ENCODE measurements at places on chromosomes 2 and 18. TPM values are rescaled to one million over a fixed set of nuclear protein-coding genes. Genes with fewer than 3 reads are reported as not detected.

ASAP2 gene
- polyA plus RNA-seq = 8.0 TPM

DARS1 gene
- polyA plus RNA-seq = 64.8 TPM

SLC4A3 gene
- 236 TPM for polyA plus RNA-seq

EGR4 gene
- not detected for polyA plus RNA-seq

PAX3 gene
- polyA plus RNA-seq = not detected

MEMO1 gene
- polyA plus RNA-seq = 41.6 TPM

ARHGEF33 gene
- 0.30 TPM for polyA plus RNA-seq

NAT8 gene
- polyA plus RNA-seq = not detected

VWA3B gene
- polyA plus RNA-seq = 0.11 TPM

LOXHD1 gene
- 0.72 TPM for polyA plus RNA-seq

OTOS gene
- not detected for polyA plus RNA-seq

CROCC2 gene
- not detected for polyA plus RNA-seq

ANKRD29 gene
- polyA plus RNA-seq = 3.1 TPM

EDAR gene
- 0.01 TPM for polyA plus RNA-seq

SERPINB12 gene
- not detected for polyA plus RNA-seq

CCDC148 gene
- polyA plus RNA-seq = not detected

SLC9A4 gene
- not detected for polyA plus RNA-seq

RGPD3 gene
- 0.04 TPM for polyA plus RNA-seq

REG3G gene
- polyA plus RNA-seq = not detected

UCN gene
- 1.3 TPM for polyA plus RNA-seq

ANKAR gene
- polyA plus RNA-seq = 2.6 TPM

CRYGD gene
- not detected for polyA plus RNA-seq

FSHR gene
- polyA plus RNA-seq = not detected

UGT1A4 gene
- not detected for polyA plus RNA-seq

ACKR3 gene
- 24.5 TPM for polyA plus RNA-seq

IRS1 gene
- 5.0 TPM for polyA plus RNA-seq

TAF1B gene
- 1.1 TPM for polyA plus RNA-seq

FIGLA gene
- polyA plus RNA-seq = not detected

C2orf81 gene
- 1.1 TPM for polyA plus RNA-seq

CCDC102B gene
- 3.1 TPM for polyA plus RNA-seq

G6PC2 gene
- polyA plus RNA-seq = not detected

C1QL2 gene
- 0.08 TPM for polyA plus RNA-seq

C2orf80 gene
- not detected for polyA plus RNA-seq

PDE11A gene
- 0.24 TPM for polyA plus RNA-seq

RIT2 gene
- not detected for polyA plus RNA-seq

INHA gene
- 12.0 TPM for polyA plus RNA-seq

IL1A gene
- polyA plus RNA-seq = not detected

STPG4 gene
- polyA plus RNA-seq = not detected

CFAP210 gene
- not detected for polyA plus RNA-seq

RBKS gene
- 1.3 TPM for polyA plus RNA-seq
